ENCODE measurements at places on chromosomes 13 and 19.

DNA sequence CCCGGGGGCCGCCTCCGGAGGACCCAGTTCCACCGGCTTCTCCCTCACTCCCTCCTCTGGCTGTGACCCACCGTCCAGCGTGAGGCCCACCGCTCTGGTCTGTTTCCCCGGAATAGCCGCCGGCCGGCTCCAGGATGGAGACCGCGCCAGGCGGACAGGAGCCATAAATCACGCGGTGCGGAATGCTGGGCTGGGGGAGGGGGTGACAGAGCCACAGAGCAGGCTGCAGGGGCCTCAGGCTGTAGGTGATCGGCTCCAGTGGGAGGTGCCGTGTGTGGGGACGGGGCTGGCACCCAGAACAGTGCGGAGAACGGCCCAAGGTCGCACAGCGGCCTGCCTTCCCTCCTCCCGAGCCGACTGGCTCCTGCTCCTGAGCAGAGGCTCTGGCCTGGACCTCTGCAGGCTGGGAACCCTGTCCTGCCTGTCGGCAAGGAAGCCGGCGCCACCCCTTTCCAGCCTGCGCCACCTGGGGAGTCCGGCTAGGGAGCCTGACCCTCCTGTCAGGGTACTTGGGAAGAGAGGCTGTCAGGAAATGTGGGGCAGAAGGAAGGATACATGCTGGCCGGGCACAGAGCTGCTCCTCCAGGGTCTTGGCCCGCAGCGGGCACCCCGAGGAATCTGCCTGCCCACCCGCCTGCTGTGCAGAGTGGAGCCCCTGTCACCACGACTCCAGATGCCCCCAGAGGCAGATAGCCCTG lies 8.3 kb downstream of the PIAS4 start:
- DNase-seq, result no peak

- DNase-seq, result no peak
These were observed 11.9 kb upstream of the SMG9 start for GRCh38 chr19:43766755-43767043.

GRCh38 chr19:8458380-8458779 lies 13.6 kb downstream of the HNRNPM start:
- DNase-seq, result no peak

GRCh38 chr19:4984438-4984990 lies 15.6 kb downstream of the KDM4B start:
- DNase-seq, result no peak

GRCh38 chr19:40674291-40674690 lies 16.2 kb downstream of the NUMBL start:
- DNase-seq, result no peak

DNA sequence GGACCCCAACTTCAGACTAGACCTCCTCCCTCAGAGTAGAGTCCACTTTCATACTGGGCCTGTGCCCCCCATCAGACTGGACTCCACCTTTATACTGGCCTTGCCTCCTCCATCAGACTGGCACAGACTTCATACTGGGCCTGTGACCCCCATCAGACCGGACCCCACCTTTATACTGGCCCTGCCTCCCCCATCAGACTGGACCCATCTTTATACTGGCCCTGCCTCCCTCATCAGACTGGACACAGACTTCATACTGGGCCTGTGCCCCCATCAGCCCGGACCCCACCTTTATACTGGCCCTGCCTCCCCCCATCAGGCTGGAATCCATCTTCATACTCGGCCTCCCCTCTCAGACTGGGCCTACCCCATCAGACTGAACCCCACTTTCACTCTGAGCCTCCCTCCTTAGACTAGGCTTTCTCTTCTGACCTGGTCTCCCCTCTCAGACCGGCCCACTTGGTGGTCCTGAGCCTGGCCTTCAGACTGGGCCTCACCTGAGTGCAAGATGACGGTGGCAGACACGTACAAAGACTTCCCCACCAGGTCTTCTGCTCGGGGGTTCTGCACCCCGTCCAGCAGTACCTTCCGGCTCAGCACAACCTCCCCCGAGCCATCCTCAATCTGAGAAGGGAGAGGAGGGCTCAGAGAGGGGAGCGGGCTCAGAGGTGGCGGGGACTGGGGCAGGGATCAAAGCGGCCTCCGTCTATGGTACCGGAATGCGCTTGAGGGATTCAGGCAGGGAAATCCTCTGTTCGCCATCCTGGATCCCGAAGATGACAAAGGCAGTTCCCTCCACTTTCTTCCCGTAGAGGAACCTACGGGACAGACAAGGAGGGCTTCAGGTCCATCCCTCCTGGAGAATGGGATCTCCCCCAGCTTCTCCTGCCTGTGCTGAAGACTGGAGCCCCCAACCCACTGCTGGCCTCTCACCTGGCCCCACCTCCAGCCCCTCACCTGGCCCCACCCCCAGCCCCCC lies 7.5 kb downstream of the C3 start:
- DNase-seq, result no peak

GRCh38 chr13:88840085-88840484 lies 1168.9 kb downstream of the SLITRK5 start:
- no peak for DNase-seq

DNA sequence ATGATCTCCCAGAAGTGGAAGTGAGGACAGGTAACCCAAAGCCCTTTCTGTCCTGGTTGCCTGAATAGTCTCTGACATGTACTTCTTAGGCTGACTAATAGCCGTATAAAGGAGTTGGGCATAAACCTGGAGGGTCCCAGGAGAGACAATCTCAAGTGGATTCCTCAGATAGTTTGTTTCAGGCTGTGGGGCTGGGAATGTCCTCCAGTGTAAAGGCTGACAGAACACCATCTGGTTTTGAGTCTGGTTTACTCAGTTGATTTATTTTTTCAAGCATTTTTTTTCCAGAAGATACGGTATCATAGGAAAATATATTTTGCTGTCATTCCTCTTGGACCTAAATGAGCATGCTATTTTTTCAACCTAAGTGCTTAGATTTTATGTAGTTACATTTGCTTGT lies 15.2 kb downstream of the HTR2A start:
- no peak for DNase-seq

- no peak for DNase-seq
These were observed 52.7 kb downstream of the SIAH3 start for GRCh38 chr13:45798851-45799250.

DNA sequence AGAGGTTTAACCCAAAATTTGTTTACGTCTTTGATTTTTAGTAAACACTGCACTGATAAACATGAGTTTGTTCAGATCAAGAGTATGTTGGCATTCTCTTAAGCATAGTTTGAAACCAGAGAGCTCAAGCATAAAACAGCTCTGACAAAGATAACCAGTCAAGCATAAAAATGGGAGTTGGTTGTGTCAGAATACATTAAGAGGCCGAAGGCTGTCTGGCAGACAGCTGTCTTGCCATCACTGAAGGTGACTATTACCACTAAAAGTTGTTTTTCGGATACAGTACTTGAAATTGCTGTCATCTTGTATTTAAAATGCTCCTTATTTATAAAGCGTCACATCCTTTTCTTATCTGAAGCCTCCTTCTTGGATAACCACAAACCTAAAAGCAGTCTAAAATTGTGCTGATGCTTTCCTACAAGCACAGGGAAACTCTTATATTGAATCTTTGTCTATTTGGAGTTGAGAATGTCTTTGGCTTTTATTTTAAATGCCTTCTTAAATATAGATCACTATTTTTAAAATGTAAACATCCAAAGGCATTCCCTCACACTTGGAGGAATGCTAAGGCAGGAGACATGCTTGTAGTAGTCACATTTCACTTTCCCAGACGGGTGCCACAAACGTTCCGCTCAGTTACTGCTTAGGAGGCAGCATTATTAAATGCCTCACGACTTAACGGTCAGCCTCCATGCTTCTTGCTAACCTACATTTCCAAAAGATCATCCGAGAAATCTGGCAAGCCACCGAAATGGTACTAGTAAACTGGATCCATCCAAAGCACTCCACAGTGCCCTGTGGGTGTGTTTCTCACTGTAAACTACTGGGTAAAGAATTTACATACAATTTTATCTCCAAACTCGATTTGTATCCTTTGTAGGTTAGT lies 1.5 kb downstream of the SMAD9 start:
- DNase-seq, result no peak

DNA sequence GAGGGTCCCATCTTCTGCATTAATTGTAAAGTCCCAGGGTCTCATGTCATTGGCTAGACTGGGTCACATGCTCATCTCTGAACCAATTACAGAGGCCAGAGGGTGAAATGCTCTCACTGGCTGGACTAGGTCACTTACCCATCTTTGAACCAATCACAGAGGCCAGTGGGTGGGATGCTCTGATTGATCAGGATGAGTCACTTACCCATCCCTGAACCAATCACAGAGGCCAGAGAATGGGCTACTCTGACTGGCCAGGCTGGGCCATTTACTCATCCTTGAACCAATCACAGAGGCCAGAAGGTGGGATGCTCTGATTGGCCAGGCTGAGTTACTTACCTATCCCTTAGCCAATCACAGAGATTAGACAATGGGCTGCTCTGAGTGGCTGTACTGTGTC lies 5.3 kb downstream of the MISP start:
- no peak for DNase-seq

GRCh38 chr19:6263735-6264444 lies 15.9 kb downstream of the MLLT1 start:
- DNase-seq, result no peak

GRCh38 chr19:9709305-9709704 lies 34.4 kb upstream of the ZNF562 start:
- DNase-seq, result no peak

DNA sequence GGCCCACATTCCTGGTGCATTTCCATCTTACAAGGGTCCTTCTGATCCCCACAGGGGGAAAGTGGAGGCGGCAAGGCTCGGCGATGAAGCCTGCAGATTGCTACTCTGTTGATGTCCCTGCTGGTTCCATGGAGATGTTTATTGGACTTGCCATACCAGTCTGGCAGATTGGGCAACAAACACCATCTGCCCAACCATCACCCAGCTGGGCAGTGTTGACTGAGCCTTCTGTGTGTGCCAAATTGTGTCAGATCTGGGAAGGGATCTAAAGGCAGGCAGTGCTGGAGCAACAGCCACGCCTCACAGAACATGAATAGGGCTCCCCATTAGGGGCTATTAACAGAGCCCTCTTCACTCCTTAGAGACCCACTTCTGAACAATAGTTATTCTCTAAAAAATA lies 35.0 kb downstream of the FLT1 start:
- DNase-seq, result no peak

GRCh38 chr13:41311406-41312175 lies 524 bp downstream of the NAA16 start:
- no peak for DNase-seq

DNA sequence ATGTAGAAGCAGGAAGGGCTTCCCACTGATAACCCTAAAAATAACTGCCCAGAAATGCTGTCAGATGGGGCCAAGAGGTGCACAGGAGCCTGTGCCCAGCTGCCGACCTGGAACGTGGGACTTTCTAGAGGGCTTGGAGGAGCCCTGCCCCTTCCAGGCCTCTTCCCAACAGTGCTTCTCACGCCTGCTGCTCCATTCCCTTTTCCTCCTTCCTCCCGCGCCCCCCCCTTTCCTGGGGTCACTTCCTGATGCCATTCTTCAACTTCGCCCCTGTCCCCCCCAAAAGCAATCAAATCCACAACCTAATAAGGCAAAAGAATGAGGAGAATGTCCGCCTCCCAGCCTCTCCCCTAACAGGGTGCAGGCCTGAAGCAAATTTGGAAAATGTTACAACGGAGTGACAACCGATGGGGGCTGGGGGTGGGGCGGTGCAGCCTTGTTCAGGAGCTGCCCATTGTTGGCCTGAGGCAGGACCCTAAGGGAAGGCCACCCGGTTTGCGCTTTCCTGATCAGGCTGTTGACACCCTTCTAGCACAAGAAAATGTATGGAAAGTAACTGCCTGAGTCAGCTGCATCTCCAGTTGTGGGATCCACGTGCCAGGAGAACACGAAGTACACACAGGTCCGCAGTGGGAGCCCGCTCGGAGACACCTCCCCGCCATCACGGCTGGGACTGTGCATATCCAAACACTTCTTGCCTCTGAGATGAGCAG lies 18.7 kb downstream of the ACTN4 start:
- no peak for DNase-seq

GRCh38 chr13:79703772-79704171 lies 222.8 kb downstream of the NDFIP2 start:
- no peak for DNase-seq

DNA sequence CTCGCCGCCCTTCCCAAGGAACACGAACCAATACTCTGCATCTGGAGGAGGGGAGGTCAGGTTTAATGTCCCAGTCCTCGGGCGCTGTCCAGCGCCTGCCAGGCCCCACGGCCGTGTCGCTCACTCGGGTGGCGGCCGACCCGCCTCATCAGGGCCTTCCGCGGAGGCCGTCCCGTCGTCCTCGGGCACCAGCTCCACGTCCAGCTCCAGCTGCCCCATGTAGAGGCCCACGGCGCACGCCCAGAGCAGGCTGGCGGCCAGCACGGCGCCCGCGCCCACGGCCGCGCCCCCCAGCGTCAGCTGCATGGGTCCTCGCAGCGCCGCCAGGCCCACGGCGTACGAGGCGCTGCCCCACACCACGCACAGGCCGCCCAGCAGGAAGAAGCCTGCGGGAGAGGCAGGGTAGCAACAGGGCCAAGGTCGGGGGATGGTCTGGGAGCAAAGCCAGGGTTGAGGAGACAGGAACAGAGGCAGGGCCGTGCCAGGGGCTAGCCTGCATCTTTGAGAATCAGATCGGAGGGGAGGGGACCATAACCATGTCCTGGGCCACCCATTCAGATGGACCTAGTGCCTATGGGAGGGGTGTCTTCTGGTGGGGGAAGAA lies 2.5 kb downstream of the TMEM160 start:
- no peak for DNase-seq

- DNase-seq, result no peak
These were observed 44.5 kb downstream of the RFX2 start for GRCh38 chr19:6065685-6066374.

- no peak for DNase-seq
These were observed 15.3 kb downstream of the TTYH1 start for GRCh38 chr19:54430306-54431254.

GRCh38 chr13:41577436-41577835 lies 120.1 kb downstream of the RGCC start:
- DNase-seq, result no peak

- DNase-seq, result no peak
These were observed 15.4 kb upstream of the CHAMP1 start for GRCh38 chr13:114298866-114299265.

DNA sequence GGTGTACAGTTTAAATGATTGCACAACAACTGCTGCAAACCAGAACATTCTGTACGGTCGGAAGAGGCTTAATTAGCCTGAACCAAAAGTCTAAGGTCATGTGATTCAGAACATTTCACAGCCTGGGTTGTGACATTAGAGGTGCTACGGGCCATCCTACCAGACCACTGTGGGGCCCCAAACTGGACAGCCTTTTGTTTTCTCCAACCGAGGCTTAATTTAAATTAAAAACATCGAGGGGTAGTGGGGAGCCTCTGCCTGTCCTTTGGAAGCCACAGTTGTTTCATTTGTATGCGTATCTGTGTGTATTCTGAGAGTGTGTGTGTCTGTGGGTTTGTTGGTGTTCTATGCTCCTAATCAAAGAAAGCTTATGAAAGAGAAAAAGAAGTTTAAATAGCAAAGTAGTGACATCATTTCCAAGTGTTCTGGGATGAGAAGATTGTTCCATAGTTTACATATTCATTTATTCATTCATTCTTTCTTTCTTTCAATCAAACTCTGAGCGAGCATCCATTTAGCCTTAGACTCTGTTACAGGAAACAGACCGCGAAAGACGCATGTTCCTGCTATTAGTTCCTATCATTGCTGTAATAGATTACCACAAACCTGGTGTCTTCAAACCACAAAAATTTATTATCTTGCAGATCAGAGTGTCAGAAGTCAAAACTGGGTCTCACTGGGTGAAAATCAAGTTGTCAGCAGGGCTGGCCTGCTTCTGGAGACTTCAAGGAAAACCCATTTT lies 444.8 kb downstream of the FOXO1 start:
- DNase-seq, result no peak

GRCh38 chr19:55146705-55147273 lies 2.2 kb downstream of the TNNT1 start:
- no peak for DNase-seq

All from HS-5 (cell line).